ENCODE measurements at places on chromosomes 3 and 15.

- no peak for DNase-seq
These were observed 36.3 kb downstream of the TRIP4 start for GRCh38 chr15:64423970-64424369.

DNA sequence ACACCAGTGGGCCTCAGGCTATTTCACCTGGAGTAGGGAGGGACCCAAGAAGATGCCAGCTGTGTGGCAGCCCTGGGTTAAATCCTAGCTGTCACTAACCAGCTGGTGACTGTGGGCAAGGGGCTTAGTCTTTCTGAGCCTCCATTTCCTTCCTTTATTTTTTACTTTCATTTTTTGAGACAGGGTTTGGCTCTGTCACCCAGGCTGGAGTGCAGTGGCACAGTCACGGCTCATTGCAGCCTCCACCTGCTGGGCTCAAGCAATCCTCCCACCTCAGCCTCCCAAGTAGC lies 108.0 kb upstream of the SMAD3 start:
- no peak for DNase-seq

DNA sequence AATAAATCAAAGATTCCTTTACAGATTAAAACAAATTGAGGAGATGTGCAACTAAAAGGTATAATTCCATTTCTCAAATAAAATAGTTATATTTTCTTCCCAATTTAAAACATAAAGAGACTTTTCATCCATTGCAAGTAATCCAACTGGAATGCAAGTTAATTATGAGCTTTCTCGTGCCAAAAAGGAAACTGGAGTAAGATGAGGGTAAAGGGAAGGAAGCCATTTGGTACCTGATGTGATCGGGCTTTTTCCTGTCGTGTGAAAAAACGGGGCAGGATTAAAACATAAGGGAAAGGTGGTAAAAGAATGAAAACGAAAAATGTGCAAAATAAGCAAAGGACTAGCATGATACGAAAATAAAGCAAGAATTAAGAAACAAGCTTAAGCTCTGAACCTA lies 41.8 kb upstream of the XXYLT1 start:
- no peak for DNase-seq

GRCh38 chr3:168260859-168261258 lies 165.1 kb upstream of the GOLIM4 start:
- DNase-seq: no peak

- no peak for DNase-seq
These were observed 301.4 kb upstream of the DNAJC19 start for GRCh38 chr3:181290941-181291340.

DNA sequence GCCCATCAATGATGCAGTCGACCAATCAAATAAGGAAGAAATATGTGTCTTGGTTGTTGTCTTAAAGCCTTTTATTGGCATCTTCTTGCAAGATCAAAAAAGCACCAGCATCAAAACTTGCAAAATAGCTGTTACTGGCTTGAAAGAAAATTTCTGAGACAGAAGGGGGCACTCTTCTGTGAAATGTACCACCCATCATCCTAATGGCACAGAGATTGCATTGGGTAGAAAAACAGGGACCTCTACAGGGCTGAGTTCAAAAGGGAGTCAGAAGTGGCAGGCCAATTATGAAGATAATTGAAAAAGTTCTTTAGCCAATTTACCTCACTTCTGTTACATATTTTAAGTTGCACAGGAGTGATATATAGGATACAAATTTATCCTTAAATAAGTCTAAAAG lies 122.3 kb upstream of the GPR149 start:
- no peak for DNase-seq

DNA sequence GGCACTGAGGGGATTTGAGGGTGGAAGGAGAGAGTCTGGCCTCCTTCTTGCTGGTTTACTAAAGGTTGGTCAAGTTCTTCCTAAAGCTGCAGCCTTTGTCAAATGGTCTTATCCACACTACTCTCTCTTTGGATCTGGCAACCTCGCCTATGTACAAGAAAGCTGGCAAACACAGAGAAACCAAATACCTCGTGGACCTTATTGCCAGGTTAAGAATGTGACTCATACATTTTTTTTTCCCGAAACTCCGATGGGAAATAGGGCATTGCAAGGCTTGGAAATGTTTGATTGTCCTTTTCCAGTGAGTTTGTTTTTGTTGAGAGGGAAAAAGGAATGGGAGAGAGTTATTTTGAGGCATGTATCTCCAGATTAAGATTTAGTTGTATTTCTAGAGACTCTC lies 13.9 kb downstream of the EOMES start:
- no peak for DNase-seq

DNA sequence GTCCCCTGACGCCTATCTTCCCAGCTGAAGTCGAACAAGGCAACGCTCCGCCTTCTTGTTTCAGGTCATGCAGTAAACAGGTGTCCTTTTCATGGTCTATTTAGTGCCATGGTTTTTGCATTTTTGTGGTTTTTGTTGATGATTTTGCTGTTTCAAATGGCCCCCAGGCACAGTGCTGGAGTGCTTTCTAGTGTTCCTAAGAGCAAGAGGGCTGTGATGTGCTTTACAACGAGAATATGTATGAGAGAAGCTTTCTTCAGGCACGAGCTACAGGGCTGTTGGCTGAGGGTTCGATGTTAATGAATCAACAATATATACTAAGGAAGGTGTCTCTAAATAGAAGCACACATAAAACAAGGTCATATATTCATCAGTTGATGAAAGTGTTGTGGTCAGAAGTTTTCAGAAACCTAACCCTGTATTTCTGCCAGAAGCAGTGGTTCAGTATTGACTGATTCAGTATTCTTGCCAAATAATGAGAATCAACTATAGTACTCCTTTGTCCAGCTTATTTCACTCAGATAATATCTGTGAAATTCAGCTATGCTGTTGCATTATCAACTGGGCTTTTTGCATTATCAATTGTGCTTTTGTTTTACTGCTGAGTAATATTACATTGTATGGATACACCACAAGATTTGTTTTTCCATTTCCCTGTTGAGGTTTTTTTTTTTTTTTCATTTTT lies 18.5 kb downstream of the LIMD1 start:
- no peak for DNase-seq

DNA sequence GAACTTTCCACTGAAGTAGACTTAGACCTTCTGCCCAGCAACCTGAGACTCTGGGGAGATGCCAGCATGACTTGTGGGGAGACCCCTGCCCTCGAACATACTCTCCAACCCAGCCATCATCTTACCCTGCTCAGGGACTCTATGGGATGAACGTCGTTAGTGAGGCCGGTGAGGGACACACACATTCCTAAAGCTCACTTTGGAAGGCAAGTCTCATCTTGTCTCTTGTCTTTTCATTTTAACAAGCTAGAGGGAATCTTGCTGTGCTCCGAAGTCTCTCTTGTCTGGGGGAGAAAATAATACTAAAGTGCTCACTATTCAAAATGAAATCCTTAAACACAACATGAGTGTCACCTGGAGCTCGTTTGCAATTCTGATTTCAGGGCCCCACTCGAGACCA lies 239.5 kb upstream of the HES1 start:
- DNase-seq: no peak

- DNase-seq: no peak
These were observed 817.5 kb upstream of the ALCAM start for GRCh38 chr3:104549099-104549714.

Measured in stimulated activated CD8-positive, alpha-beta memory T cell treated with anti-CD3 and anti-CD28 coated beads, Interleukin-7, amount 100 ng/mL, for 1 hour (primary cell).